ENCODE measurements at places on chromosomes 16 and 17.

DNA sequence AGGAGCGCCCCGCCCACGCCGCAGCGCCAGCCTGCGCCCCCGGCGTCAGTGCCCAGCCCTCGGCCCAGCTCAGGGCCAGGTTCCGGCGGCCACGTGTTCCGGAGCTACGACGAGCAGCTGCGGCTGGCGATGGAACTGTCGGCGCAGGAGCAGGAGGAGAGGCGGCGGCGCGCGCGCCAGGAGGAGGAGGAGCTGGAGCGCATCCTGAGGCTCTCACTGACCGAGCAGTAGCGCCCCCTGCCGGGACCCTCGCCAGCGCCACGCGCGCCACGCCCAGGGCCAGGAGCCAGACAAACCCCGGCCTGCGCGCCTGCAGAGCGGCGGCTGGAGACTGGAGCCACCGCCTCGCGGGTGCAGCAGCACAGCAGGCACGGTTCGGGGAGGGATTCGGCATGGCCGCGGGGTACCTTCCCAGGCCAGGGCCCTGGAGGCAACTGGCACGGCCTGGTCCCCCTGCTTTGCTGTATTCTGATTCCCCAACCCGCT is 9.3 kb downstream of the CORO6 start:
- peak; percentile 90 for DNase-seq

GRCh38 chr16:52456368-52456767 is 90.6 kb downstream of the TOX3 start:
- no peak for DNase-seq

DNA sequence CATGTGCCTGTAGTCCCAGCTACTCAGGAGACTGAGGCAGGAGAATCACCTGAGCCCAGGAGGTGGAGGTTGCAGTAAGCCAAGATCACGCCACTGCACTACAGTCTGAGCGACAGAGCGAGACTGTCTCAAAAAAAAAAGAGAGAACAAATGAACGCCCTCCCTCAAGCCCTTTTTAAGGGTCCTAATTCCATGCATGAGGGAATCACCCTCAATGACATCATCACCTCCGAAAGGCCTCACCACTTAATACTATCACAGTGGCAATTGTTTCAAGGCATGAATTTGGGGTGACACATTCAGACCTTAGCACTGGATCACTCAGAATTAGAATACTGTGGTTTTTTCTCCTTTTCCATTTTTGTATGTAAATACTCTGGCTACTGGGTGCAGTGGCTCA is 57.8 kb downstream of the CHD9NB start:
- no peak for DNase-seq

- peak; percentile 85 for DNase-seq
Observed at GRCh38 chr16:48498769-48499631, 111.0 kb downstream of the N4BP1 start.

- DNase-seq = peak; percentile 54
Observed at GRCh38 chr16:24906199-24906808, 60.5 kb downstream of the SLC5A11 start.
